ENCODE measurements at places on chromosomes 3 and 15.

GRCh38 chr3:152021951-152022461, 148.6 kb downstream of the SUCNR1 start:
- peak; percentile 21 for DNase-seq

- peak; percentile 54 for DNase-seq
These were observed 10.5 kb downstream of the FILIP1L start for GRCh38 chr3:100103558-100104441.

DNA sequence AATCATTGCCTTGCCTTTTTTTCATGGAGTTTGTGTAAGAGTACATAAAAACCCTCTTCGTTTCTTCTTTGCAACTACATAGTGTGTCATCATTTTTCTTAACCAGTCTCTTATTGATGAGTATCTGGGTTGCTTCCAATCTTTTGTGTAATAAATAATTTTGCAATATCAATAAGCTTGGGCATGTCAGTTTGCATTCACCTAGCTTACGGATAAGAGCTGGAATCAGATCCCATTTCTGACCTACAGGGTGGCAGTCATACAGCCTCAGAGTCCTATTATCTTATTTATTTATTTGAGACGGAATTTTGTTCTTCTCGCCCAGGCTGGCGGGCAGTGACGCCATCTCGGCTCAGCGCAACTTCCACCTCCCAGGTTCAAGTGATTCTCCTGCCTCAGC, 18.3 kb downstream of the ANP32A start:
- no peak for DNase-seq

DNA sequence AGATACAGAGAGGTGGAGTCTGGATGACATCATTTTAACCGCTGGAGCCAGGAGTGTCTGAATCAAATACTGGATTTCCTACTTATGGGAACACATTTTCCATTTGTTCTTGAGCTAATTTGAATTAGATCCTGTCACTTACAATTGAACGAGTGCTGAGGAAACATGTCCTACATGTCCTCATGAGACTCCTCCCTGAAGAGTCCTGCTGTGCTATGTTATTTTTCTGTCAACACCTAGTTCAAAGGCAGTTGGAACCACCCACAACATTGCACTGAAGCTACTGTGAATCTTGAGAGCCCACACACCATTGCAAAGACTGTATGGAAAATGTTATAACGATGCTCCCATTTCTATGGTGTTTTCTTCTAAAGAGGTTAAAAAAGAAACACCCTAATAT, 123.5 kb upstream of the CRBN start:
- DNase-seq, result no peak

DNA sequence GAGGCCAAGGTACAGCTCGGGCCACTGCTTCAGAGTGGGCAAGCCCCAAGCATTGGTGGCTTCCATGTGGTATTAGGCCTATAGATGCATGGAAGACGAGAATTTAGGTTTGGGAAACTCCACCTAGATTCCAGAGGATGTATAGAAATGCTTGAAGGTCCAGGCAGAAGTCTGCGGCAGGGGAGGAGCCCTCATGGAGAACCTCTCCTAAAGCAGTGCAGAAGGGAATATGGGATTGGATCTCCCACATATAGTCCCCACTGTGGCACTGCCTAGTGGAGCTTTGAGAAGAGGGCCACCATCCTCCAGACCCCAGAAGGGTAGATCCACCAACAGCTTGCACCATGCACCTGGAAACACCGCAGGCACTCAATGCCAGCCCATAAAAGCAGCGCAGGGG, 48.1 kb upstream of the XXYLT1 start:
- DNase-seq, result no peak

- no peak for DNase-seq
These were observed 150.1 kb downstream of the PDZRN3 start for GRCh38 chr3:73474619-73475018.

GRCh38 chr3:128557531-128558280, 64.7 kb upstream of the GATA2 start:
- DNase-seq, result no peak

- DNase-seq, result peak; percentile 66
These were observed 85.0 kb downstream of the TCF12 start for GRCh38 chr15:57003418-57003817.

DNA sequence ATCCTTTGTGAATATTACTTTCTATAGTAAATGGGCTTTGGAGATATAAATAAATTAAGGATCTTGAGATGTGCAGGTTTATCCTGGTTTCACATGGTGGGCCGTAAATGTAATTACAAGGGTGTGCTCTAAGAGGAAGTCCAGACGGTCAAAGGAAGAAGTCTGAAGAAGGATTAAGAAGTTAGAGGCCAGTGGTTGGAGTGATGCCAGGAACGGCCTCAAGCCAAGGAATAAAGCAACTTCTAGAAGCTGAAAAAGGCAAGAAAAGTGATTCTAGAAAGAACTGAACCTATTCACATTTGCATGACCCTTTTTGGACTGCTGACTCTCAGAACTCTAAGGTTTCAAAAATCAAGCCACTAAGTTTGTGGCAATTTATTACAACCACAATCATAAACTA, 981.3 kb upstream of the ALCAM start:
- DNase-seq, result no peak

DNA sequence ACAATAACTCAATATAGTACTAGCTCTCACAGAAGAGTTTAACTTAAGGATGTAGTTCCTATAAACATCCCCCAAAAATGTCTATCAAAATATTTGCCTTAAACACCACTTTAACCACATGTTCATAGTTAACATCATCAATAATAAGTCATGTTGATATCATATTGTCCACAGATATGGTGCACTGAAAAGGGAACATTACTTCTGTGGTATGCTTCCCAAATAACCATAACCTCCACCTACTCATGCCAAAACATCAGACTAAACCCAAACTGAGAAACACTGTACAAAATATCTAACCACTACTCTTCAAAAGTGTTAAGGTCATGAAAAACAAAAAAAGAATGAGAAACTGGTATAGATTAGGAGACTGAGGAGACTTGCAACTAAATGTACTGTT, 32.9 kb downstream of the SLC4A7 start:
- peak; percentile 45 for DNase-seq

- DNase-seq, result peak; percentile 51
These were observed 31.9 kb upstream of the RAB6B start for GRCh38 chr3:133927540-133928066.

GRCh38 chr3:158658889-158659288, 13.6 kb downstream of the LXN start:
- DNase-seq, result no peak

DNA sequence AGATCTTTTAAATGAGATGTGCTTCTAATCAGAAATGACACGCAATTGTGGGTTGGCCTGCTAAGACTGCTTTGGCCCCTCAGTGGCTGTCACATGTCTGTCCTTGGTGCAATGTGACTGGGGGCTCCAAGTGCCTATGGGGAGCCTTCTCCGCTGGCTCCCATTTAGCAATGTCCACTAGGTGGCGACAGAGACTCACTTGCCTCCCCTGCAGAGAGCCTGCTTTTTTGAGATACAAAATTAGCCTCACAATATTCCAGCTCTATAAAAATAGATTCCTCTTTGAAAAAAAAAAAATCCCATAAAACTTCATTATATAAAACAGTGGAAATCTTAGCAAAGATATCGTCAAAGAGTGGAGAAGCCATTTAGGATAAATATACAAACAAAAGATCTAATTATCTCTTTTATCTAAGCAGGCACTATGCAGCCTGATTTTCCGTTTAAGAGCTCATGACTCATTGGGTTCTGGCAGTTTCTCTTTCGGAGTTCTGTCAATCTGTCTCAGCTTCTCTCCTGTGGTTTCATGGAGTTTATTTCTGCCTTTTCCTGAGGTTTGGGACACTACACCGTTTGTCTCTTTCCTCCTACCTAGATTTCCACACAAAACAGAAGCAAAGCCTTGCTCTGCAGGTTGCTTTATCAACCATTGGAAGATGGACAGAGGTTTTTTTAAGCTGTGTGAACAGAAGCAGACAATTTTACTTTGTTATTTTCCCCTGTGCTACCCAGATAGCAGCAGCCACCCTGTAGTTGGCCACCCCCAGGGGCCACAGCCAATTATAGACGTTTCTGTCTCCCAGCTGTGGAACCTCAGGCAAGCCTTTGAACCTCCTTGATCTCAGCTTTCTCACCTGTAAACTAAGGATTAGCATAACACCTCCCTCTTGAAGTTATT, 68.4 kb upstream of the TNFAIP8L3 start:
- peak; percentile 70 for DNase-seq

DNA sequence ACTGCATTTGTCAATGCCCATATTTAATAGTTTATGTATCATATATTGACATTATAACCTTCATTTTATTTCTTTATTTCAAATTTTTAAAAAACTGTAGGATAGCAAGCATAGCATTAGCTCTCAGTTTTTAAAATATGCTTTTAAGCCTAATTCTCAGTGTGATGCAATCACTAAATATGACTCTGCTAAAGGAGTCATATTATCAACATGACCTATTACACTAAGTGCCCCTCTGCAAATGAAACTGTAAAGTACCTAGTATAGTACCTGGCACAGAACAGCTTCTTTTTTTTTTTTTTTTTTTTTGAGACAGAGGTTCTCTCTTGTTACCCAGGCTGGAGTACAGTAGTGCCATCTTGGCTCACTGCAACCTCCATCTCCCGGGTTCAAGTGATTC, 179.4 kb upstream of the CGNL1 start:
- DNase-seq, result no peak

DNA sequence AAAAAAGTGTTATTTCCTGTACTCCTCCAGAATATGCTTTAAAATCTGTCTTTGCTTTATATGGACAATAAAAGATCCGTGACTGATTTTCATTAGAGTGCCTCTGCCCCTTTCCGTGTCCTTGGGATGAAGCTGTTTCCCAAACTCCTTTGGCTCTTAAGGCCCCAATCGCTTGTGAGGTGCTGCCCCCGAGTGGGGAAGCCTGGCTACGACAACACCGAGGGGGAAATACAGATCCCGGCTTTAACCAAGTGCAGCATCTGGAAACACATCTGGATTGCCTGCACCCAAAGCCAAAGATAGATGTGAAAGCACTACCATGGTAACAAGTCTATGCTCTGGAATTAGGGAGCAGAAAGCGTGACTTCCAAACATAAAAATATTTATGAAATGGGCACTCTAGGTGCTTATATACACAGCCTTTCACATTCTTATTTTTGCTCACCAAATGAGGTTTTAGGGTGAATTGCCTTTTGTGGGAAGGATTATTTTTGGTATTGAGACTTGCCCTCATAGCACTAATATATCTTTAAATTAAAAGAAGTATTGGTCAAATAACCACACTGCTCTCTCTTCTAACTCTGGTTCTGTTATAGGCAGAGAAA, 40.6 kb upstream of the ADCY5 start:
- peak; percentile 50 for DNase-seq

DNA sequence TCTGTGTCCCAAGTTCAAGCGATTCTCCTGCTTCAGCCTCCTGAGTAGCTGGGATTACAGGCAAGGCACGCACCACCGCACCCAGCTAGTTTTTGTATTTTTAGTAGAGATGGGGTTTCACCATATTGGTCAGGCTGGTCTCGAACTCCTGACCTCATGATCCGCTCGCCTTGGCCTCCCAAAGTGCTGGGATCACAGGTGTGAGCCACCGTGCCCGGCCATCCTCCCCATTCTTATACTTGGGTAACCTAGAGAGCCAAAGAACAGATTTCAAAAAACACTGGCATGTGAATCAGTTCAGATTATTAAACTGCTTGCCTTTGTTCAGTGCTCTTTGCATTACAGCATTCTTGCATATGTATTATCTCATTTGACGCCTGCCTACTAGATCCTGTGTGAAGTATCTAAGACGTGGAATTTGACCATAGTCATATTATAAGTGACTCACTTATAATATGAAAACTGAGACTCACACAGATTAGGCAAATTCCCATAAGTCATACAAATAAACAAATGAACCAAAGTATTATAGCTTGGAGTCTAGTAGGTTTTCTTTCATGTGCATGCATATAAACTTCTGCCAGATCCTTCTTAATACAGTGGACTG, 123.5 kb downstream of the UNC13C start:
- DNase-seq, result no peak

GRCh38 chr3:149796026-149796425, 3.7 kb upstream of the ANKUB1 start:
- DNase-seq, result no peak

GRCh38 chr3:130933801-130934345, 40.0 kb downstream of the ATP2C1 start:
- DNase-seq, result peak; percentile 37

- DNase-seq, result peak; percentile 85
These were observed 800.8 kb downstream of the TUSC7 start for GRCh38 chr3:117510396-117510795.

DNA sequence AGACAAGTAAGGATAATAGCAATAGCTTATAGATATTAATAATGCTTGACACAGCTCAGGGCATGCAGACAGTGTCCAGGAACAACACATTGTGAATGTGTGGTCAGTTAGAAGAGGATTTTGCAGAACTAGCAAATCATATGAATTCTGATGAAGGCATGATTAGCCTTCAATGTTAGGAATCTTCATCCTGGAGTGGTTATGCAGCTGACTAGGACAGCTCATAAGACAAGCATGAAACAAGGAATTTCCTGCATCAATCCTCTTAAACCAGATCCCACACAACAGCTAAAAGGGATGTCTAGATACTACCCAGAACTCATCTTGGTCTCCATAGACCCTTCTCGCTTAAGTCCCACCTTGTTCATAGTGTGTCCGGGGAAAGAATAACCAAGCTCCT, 499.0 kb upstream of the ATP11B start:
- DNase-seq, result peak; percentile 84

- peak; percentile 92 for DNase-seq
These were observed 529.8 kb upstream of the NAALADL2 start for GRCh38 chr3:174329321-174329720.

DNA sequence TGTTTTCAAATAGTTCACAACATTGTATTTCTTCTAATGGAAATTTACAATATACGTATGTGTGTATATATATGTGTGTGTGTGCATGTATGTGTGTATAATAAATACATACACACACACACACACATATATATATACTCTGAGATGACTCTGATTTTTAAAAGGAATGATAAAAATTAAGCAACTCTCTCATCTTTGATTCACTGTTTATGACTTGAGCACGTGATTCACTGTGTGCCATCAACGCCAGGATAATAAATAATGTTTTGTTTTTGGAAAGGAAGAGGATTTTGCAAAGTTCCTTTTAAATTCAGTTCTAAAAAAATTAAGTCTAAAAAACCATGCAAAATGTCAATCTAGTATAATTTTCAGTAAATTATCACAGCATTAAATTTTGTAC, 132.4 kb downstream of the P3H2 start:
- DNase-seq, result no peak

GRCh38 chr3:158809642-158810041, 7.8 kb downstream of the MFSD1 start:
- peak; percentile 21 for DNase-seq

GRCh38 chr3:43353923-43354670, 67.8 kb downstream of the SNRK start:
- no peak for DNase-seq
